Stimulated activated CD8-positive, alpha-beta memory T cell treated with anti-CD3 and anti-CD28 coated beads, Interleukin-2, amount 100 ng/mL, for 1 hour (primary cell): ENCODE measurements at places on chromosomes 11 and 22.

- no peak for DNase-seq
Observed at GRCh38 chr11:9710223-9710622, 46.3 kb downstream of the SWAP70 start.

- no peak for DNase-seq
Observed at GRCh38 chr11:13104619-13105236, 95.6 kb downstream of the RASSF10 start.

DNA sequence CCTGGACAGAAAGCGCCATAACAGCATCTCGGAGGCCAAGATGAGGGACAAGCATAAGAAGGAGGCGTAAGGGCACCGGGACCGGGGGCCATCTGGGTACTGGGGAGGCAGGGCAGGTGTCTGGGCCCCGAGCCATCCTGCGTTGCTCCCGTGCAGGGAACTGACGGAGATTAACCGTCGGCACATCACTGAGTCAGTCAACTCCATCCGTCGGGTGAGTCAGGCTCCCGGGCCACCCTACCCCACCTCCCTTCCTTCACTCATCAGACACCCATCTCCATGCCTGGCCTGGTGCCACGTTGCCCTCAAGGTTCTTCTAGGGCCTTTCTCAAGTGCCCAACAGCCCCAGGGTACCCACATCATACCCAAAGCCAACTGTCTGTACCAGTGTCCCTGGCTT is 15.0 kb downstream of the PLCB3 start:
- no peak for DNase-seq

GRCh38 chr11:128687321-128687720 is 6.6 kb upstream of the FLI1 start:
- no peak for DNase-seq

DNA sequence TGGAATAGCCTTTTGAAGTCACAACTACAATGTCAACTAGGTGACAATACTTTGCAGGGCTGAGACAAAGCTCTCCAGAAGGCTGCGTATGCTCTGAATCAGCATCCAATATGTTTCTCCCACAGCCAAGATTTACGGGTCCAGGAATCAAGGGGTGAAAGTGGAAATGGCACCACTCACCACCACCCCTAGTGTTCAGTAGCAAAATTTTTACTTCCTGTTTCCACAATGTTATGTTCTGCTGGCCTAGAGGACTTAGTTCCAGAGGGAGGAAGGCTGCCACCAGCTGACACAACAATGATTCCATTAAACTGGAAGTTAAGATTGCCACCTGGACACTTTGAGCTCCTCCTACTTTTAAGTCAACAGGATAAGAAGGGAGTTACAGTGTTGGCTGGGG is 68.5 kb upstream of the MPEG1 start:
- DNase-seq = no peak

GRCh38 chr11:66850235-66850587 is 6.7 kb upstream of the LRFN4 start:
- DNase-seq = no peak

DNA sequence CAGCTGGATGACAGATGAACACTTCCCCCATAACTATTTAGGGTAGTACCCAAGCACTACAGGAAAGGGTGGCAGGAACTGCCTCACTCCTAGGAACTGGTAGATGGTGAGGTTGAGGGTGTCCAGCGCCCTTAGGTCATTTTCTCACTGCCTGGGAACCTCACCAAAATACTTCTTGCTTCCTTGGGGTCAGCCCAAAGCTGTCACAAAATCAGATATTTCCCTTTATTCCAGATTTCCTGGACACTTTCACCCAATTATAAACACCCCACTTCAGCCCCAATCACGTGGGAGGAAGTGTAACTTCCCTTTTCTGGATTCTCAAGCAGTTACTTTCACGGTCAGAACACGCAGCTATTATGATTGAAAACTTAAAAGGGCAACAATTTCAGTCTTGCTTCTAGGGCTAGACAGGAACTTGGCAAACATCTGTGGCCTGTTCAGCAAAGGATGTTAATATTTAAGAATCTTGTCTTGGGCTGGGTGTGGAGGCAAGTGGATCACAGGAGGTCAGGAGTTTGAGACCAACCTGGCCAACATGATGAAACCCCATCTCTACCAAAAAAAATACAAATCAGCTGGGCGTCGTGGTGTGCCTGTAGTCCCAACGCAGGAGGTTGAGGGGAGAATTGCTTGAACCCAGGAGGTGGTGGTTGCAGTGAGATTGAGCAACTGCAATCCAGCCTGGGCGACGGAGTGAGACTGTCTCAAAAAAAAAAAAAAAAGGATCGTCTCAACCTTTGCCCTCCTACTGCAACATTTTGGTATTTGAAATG is 4.0 kb downstream of the FTH1 start:
- DNase-seq = no peak
